NCI-H1930 (cell line): ENCODE measurements at places on chromosomes 1 and 21.

DNA sequence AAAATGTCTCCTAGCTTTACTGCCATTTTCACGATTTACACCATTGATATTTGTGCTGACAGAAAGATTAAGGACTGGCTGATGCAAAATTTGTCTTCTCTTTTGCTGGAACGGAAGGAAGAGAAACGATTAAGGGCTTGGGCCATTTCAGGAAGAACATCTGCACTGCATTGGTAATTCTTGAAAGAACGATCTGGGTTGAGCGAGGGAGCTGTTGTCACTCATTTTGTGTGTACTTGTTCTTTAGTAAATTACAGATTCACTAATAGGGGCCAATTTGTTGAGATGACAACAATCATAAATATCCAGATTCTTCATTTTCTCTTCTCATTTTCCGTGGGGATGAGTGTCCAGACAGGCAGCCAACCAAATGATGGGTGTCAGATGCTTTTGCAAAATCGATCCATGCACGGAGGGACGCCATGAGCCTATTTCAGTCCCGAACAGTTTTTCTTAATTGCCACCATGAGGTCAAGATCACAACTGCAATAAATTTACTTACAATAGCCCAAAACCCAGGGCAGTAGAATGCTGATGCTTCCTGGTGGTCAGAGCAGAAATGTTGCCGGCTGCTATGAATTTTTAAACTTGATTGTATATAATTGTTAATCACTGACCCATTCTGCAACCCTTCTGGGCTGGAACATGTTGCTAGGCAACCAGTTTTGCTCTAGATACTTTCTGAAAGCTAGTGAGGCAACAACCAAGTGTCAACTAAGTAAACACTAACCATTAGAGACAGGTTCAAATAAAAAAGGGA lies 132.4 kb upstream of the TIAM1 start:
- no peak for DNase-seq

GRCh38 chr1:214665606-214666110 lies 62.7 kb downstream of the CENPF start:
- no peak for DNase-seq

- no peak for DNase-seq
Observed at GRCh38 chr1:19390166-19390850, 78.2 kb downstream of the SLC66A1 start.

DNA sequence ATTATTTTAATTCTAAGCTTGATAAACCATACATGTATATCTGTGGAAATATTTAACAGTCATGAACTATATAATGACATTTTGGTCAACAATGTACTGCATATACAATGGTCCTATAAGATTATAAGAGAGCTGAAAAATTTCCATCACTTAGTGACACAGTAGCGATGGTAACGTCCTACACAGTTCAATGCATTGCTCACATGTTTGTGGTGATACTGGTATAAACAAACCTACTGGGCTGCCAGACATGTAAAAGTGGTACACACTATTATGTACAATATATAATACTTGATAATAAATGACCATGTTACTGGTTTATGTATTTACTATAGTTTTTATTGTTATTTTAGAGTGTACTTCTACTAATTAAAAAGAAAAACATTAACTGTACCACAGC lies 841.9 kb downstream of the LTN1 start:
- DNase-seq, result no peak

DNA sequence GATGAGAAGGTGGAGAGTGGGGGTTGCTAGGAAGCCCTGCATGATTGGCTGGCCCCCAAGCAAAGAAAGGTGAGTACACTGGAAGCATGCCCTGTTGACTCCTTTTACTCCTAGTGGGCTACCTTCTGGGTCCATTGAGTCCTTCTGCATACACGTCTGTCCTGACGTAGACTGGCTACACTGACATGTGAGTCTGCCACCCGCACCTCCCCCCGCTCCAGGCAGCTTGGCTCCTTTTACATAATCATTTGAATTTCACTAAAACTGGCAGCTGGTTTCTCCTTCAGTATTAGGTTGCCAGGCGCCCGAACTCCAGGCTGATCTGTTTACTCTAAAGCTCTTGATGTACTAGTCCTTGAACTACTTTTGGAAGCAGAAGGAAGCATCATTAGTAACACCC lies 8.7 kb downstream of the MRPS21 start:
- DNase-seq, result no peak

DNA sequence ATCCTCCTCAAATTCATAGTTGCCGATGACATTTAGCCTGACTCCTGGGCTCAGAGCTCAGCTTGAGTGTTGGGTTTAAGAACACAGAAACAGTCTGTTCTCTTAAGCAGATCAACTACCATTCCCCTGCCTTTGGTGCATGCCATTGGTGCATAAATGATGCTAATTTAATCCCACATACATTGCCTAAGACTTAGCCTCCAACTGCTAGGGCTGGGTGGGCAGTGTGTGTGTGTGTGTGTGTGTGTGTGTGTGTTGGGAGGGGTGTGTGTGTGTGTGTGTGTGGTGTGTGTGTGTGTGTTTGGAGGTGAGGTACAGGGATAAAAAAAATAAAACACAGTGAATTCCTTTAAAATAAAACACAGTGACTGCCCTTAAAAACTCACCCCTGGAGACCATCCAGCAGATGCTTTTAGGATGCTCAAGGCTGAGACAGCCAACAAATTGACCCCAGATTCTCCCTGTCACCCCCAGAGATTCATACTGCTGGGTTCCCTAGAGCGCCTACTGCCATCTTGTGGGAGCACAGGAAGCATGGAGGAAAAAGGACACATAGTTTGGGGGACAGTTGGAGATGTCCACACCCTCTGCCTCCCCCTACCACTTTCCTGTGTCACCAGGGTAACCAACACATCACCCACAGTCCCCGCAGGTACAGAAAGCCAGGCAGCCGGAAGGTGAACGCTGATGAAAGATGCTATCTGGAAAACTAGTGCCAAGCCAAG lies 30.6 kb downstream of the KLHDC7A start:
- DNase-seq, result no peak

GRCh38 chr1:58896246-58897183 lies 112.7 kb upstream of the JUN start:
- no peak for DNase-seq

GRCh38 chr1:97791251-97791650 lies 129.6 kb downstream of the DPYD start:
- no peak for DNase-seq

DNA sequence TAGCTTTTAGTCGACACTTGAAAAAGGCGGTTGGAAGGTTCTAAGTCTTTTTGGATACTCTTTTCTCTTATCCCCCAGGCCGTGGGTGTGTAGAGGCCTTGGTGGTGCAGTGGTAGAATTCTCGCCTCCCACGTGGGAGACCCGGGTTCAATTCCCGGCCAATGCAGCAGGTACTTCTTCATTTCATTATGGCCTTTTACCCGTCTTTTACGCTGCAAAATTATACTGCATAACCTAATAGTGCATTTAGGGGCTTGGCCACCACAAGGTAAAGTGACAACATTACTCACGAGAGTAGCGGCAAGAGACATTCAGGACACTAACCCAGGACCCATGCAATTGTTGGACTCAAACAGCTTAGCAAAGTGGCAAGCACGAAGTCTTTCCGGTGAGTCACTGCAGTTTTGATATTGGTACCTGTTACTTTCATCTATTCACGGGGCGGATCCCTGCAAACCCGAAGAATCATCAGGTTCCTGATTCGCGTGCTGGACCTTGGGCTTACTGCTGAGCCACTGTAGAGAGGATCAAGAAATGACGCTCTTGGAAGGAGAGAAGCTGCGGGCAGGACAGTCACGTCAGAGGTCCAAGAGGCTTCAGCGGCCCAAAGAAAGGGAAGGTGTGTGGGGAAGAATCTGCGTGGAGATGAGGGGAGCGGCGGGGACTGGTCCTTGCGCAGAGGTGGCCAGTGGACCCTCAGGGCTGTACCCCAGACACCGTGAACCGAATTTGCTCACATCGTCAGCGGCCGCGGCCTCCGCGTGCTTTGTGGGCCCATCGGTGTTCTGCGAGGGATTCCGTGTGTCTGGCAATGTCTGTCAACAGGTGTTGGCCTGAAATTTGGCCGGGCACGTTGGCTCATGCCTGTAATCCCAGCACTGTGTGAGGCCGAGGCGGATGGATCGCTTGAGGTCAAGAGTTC lies 12.9 kb upstream of the RNU1-4 start:
- peak; percentile 23 for DNase-seq

- DNase-seq, result no peak
Observed at GRCh38 chr1:151158751-151159251, 2.4 kb downstream of the TNFAIP8L2 start.

- DNase-seq, result no peak
Observed at GRCh38 chr1:95558791-95559190, 324.8 kb downstream of the RWDD3 start.

DNA sequence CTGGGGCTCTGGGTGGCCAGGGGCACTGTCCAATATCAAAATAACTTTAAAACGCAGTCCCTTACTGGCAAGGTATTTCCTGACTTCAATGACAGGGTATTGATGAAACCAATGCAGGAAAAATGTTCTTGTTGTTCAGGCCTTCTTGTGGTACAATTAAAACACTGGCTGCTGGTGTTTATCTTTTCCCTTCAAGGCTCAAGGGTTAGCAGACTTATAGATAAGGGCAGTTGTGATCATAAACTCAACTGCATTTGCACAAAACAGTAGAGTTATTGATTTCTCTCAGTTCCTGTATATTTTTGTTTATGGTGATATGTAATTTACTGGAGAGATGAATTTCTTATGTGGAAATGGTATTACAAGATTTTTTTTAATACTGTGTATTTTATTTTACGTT lies 2.7 kb upstream of the CD84 start:
- DNase-seq, result no peak

DNA sequence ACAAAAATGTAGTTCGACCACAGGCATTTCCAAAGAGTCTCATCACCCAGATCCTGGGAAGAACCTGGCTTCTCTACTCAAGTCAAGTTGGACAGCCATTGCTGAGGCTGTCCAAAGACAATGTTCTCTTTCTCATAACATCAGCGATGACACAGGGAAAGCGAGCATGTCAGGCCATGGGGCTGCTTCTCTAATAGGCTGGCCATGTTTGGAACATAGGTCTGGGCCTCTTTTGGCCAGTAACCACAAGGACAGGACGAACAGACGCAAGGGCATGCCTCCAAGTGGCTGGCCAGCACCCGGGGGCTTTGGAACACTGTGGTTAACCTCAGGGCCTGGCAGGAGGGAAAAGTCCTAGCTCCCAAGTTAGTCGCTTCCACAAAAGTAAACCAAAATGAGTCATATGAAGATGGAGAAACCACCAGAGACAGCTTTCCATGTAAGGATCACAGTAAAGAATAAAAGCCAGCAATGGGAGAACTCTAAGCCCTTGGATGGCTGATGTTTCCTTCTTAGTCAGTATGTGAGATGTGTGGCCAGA lies 80.6 kb upstream of the SLC44A3 start:
- DNase-seq, result no peak

DNA sequence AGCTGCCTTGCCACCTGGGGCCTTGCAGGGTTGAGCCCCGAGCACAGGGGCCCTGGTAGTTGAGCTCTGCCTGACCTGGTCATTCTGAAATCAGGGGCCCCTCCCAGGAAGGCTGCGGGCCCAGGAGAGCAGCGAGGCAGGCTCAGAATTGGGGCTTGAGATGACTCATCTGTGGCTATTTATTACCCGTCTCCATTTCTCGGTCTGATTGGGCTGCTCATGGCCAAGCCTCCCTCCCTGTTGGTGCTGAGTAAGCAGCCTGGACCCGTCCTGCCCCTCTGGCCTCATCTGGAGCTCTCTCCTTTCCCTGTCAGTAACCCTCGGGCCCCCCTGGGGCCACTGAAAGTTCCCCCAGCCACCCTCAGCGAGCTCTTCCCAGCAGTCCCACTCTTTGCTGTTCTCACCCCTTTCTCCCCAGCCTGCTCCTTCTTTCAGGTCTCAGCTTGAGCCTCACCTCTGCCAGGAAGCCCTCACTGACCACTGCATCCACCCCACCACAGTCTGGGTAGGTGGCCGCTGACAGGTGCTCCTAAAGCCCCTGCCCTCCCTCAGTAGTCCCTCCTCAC lies 11.0 kb upstream of the TNFRSF8 start:
- no peak for DNase-seq

GRCh38 chr1:234666761-234667160 lies 56.8 kb upstream of the IRF2BP2 start:
- no peak for DNase-seq

- DNase-seq, result no peak
Observed at GRCh38 chr1:242140836-242141235, 141.9 kb upstream of the MAP1LC3C start.

GRCh38 chr1:160177667-160178066 lies 12.7 kb upstream of the CASQ1 start:
- no peak for DNase-seq

- DNase-seq, result no peak
Observed at GRCh38 chr1:29239142-29239541, 2.8 kb downstream of the PTPRU start.

DNA sequence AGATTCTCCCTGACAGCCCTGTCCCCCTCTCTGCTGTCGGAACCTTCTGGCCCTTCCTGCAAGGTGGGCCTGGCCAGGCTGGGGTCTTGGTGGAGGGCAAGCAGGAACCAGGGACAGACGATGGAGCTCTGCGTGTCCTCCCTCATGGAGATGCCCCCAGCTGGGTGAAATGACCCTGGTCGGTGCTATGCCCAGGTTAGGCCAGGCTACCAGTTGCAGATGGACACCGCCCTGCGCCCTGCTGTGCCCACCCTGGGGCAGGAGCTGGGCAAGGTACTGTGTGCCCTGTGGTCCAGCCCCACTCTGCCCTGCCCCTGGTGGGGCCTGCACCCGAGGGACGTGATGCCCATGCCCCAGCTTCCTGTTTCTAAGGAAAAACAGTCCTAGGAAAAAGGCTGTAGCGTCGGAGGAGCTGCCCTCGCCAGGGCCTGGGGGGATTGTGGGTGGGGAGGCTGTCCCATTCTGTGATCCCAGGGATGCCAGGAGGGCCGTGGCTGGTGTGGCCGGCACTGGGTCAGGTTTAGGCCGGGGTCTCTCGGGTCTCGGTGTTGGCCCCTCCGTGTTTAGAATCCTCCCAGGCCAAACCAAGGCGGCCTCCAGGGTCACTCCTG lies 77.6 kb downstream of the MORN1 start:
- no peak for DNase-seq

DNA sequence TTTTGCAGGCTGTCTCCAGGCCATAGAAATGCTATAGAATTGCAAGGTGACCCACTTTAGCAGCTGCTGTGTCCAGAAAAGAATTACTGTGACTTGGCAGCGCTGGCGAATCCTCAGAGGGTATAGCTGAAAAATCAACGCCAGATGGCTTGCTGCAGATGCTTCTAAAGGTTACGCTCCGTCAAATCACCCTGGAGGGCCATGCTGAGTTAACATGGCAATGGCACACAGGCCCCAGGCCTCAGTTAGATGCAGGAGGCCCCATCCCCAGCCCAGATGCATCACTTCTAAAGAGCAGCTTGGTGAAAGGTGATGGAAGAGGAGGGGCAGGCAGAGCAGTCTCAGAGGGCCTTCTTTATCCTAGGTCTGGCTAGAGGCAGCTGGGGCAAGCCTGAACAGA lies 18.0 kb downstream of the KIAA1614 start:
- DNase-seq, result no peak

GRCh38 chr1:47705517-47706130 lies 267.8 kb downstream of the FOXD2 start:
- DNase-seq, result peak; percentile 33

- DNase-seq, result no peak
Observed at GRCh38 chr1:245285168-245285567, 130.4 kb downstream of the KIF26B start.

GRCh38 chr1:205629751-205630150 lies 2.1 kb downstream of the ELK4 start:
- DNase-seq, result no peak

- DNase-seq, result no peak
Observed at GRCh38 chr1:220879076-220879508, at the start of gene HLX. HLX (plus strand) TSS chr1:220879443; CDS start chr1:220879858, 415 bp downstream.

GRCh38 chr1:17731460-17731859 lies 23.7 kb upstream of the ACTL8 start:
- no peak for DNase-seq
